ENCODE measurements at places on chromosomes 6 and 20. TPM values are rescaled to one million over a fixed set of nuclear protein-coding genes. Genes with fewer than 3 reads are reported as not detected.
A peak's percentile ranks its signal among the peaks of the same experiment; 100 is the strongest.

DNAH8 gene
- 0.69 TPM for total RNA-seq

RNF144B gene
- total RNA-seq, result 28.6 TPM

ZNF391 gene
- total RNA-seq, result 10.1 TPM

NTSR1 gene
- not detected for total RNA-seq

DNA sequence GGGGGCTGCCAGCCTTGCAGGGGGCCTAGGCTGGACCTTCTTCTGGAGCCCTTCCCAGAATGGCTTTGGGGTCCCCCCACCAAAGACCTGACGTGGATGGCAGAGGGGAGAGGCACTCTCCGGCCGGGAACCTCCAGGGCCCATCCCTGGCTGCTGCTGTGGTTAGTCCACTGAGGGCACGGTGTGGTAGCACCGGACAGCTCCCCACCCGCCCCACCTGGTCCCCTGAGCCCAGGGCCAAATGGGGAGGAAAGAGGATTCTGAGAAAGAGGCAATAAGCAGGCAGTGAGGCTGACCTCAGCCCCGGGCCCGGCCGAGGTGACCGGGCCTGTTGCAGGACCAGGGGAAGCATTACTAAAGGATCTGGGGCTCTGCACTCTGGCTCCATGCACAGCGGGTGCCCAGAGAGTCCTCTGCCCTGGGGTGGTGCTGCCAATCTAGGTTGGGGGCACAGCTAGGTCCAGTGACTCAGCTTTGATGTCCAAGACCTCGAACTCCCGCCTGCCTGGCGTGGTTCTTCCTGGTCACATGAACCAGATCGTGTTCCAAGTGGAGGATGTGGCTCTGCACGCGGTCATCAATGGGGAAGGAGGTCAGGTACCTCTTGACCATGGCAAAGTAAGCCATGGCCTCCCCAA is 2.2 kb downstream of the CENPB start:
- DNase-seq, result no peak
- peak overlapping the region; percentile 84 for H3K27ac ChIP-seq
- H3K4me3 ChIP-seq, result no peak overlapping the region
- H3K36me3 ChIP-seq, result no peaks in the 10 kb centered on the region
- H3K27me3 ChIP-seq, result no peaks in the 10 kb centered on the region

DNA sequence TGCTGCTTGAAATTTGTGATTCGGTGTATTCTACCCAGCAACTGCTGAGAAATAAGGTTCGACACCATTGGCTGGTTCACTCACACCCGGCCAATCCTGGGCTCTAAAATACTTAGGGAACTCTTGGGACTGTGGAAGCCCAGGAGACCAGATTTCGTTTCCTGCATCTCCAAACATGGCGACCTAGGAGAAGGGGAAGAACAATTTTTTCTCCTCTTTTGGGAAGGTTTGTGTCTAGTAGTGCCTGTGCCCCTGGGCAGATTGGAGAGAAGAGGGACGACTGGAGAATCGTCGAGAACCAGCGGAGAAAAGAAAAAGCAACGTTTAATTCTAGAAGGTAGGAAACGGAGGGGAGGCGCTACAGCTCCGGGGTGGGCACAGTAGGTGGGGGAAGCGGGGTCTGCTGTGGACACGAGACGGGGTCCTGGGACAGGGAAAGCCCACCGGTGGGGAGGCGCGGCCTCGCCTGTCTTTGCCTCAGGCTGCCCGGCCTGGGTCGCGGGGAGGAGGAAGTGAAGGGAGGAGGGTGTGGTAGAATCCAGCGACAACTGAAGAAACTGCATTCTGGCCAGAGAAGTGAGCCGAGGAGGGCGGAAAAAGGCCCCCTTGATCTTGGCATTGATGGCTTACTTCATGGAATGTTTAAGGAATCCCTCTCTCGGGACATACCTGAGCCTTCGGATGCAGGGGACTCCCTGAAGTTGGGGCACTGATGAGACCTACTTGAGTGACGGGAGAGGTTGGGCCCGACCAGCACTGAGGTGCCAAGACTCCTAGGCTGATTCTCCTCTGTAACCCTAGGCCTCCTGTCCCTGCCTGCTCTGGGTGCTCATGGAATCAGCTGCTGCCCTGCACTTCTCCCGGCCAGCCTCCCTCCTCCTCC is at the start of gene BTN2A1:
BTN2A1 (plus strand) TSS at position 150 of the 883 bp plus-strand sequence; CDS start at position 832, 682 bp downstream.
- H3K27ac ChIP-seq, result peak within 1 kb of the TSS; percentile 93
- no peaks in the 10 kb centered on the region for H3K36me3 ChIP-seq
- DNase-seq, result peak; percentile 86
- H3K4me1 ChIP-seq, result peaks cover 12% of the 10 kb centered on the region
- H3K27me3 ChIP-seq, result no peaks in the 10 kb centered on the region

GRCh38 chr20:40683221-40683893 is 5.7 kb downstream of the MAFB start:
- no peaks in the 10 kb centered on the region for H3K4me1 ChIP-seq
- no peaks in the 10 kb centered on the region for H3K27me3 ChIP-seq
- no peak overlapping the region for H3K4me3 ChIP-seq

GRCh38 chr20:50186151-50186885 is 4.3 kb upstream of the CEBPB start:
- no peaks in the 10 kb centered on the region for H3K27me3 ChIP-seq
- no peaks in the 10 kb centered on the region for H3K36me3 ChIP-seq
- H3K4me1 ChIP-seq, result peaks cover 4% of the 10 kb centered on the region

GRCh38 chr6:36698196-36698595 is 570 bp downstream of the RAB44 start:
- H3K27ac ChIP-seq, result no peak overlapping the region
- no peak for DNase-seq
- H3K36me3 ChIP-seq, result no peaks in the 10 kb centered on the region
- no peak overlapping the region for H3K4me3 ChIP-seq

- H3K27me3 ChIP-seq, result no peaks in the 10 kb centered on the region
- no peak overlapping the region for H3K4me3 ChIP-seq
- no peaks in the 10 kb centered on the region for H3K36me3 ChIP-seq
- peaks cover 20% of the 10 kb centered on the region for H3K4me1 ChIP-seq
- no peak for DNase-seq
Measured at GRCh38 chr20:49986049-49986448, 3.3 kb downstream of the SNAI1 start.

GRCh38 chr20:53742685-53743081 is 149.0 kb upstream of the ZNF217 start:
- no peak overlapping the region for H3K27ac ChIP-seq
- H3K4me3 ChIP-seq, result no peak overlapping the region
- no peaks in the 10 kb centered on the region for H3K36me3 ChIP-seq
- H3K27me3 ChIP-seq, result no peaks in the 10 kb centered on the region
- no peaks in the 10 kb centered on the region for H3K4me1 ChIP-seq

- H3K36me3 ChIP-seq, result no peaks in the 10 kb centered on the region
- no peak overlapping the region for H3K4me3 ChIP-seq
- H3K4me1 ChIP-seq, result no peaks in the 10 kb centered on the region
- H3K27me3 ChIP-seq, result no peaks in the 10 kb centered on the region
Measured at GRCh38 chr20:48603116-48603818, 224.5 kb downstream of the PREX1 start.

DNA sequence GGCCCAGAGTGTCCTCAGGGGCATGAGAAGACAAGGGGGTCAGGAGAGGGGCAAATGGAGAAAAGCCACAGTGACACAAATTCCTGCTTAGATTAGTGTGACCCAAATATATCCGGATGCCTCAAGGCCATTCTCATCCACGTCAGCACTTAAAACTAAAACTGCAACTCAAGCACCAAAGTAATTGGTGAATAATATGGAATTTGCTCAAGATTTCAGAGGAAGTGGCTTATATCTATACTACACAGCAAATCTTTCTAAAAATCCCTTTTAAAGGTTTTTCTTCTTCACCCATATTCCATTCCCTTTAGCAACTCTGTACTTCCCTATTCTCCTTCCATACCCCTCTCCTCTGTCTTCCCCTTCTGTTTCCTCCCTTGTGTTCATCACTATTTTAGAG is 15.2 kb downstream of the DEF6 start:
- peaks cover 3% of the 10 kb centered on the region for H3K4me1 ChIP-seq
- no peak overlapping the region for H3K4me3 ChIP-seq
- DNase-seq, result no peak

GRCh38 chr20:3307078-3307477 is 68.1 kb upstream of the SLC4A11 start:
- no peaks in the 10 kb centered on the region for H3K27me3 ChIP-seq
- H3K4me3 ChIP-seq, result no peak overlapping the region
- no peaks in the 10 kb centered on the region for H3K4me1 ChIP-seq
- H3K27ac ChIP-seq, result no peak overlapping the region
- no peaks in the 10 kb centered on the region for H3K36me3 ChIP-seq

DNA sequence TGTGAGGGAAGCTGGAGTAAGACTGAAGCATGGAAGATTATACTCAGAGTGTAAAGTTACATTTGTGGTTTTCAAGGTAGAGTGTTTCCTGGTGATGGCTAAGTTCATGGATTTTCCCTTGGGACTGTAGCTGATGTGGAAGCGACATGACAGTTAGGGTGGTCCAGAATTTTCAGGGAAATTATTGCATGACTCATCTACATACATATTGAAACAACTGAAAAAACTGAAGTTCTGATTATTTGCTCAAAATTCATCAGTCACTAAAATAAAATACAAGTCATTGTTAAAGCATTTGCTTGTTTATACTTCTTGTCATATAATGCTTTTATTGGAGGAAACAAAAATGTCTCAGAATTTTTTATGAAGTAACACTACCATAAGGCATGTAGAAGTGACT is 700.0 kb downstream of the RFPL4B start:
- no peak for DNase-seq
- no peak overlapping the region for H3K4me3 ChIP-seq
- H3K27me3 ChIP-seq, result no peaks in the 10 kb centered on the region
- no peak overlapping the region for H3K27ac ChIP-seq

- no peak overlapping the region for H3K27ac ChIP-seq
- no peaks in the 10 kb centered on the region for H3K4me1 ChIP-seq
- no peak for DNase-seq
- no peaks in the 10 kb centered on the region for H3K36me3 ChIP-seq
- H3K4me3 ChIP-seq, result no peak overlapping the region
Measured at GRCh38 chr6:37303891-37304503, 46.1 kb upstream of the TMEM217 start.

GRCh38 chr6:93017213-93017612 is 402.1 kb downstream of the EPHA7 start:
- H3K27me3 ChIP-seq, result no peaks in the 10 kb centered on the region
- H3K27ac ChIP-seq, result no peak overlapping the region
- H3K4me1 ChIP-seq, result no peaks in the 10 kb centered on the region
- DNase-seq, result no peak
- no peaks in the 10 kb centered on the region for H3K36me3 ChIP-seq

DNA sequence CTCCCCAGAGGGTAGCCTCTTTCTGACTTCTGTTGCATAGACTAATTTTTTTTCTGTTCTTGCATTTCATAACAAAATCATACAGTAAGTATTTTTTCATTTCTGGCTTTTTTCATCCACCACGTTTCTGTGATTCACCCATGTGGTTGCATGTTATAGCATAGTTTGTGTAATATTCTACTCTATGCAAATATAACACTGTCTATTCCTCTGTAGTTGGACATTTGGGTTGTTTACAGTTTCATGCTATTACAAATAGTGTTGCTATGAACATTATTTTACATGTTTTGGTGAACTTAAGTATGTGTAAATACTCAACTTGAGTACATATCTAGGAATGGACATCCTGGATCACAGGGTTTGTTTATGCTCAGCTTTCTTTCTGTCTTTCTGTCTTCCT is 187.2 kb upstream of the KCNG1 start:
- H3K27me3 ChIP-seq, result no peaks in the 10 kb centered on the region
- H3K4me1 ChIP-seq, result no peaks in the 10 kb centered on the region
- no peak for DNase-seq
- no peaks in the 10 kb centered on the region for H3K36me3 ChIP-seq

DNA sequence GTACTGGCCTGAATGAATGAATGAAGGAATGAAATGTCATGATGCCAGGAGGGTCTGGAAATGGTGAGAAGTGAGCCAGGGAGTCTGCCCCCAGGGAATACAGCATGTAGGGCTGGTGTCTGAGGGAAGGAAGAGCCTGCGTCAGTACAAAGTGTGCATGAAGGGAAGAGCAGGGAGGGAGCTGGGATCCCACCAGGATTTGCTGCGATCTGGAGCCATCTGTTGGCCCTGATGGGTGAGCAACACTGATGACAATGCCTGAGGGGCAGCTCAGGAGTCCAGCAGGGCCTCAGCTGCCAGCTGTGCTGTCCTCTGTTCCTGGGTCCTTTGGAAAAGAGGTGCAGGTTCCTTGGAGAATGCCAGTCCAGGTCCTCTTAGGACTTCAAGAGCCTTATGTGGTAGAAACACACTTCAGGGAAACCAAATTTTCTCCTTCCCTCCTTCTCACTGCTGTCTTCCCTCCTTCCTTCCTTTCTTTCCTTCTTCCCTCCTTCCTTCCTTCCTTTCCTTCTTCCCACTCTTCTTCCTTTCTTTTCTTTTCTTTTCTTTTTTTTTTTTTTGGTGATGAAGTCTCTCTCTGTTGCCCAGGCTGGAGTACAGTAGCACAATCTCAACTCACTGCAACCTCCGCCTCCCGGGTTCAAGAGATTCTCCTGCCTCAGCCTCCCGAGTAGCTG is 11.5 kb downstream of the BPI start:
- no peak overlapping the region for H3K27ac ChIP-seq
- no peak for DNase-seq
- no peaks in the 10 kb centered on the region for H3K36me3 ChIP-seq
- H3K27me3 ChIP-seq, result no peaks in the 10 kb centered on the region

GRCh38 chr6:73823046-73823735 is 127.2 kb downstream of the CD109 start:
- H3K27ac ChIP-seq, result no peak overlapping the region
- no peaks in the 10 kb centered on the region for H3K4me1 ChIP-seq
- DNase-seq, result no peak
- no peak overlapping the region for H3K4me3 ChIP-seq

GRCh38 chr20:63641792-63642523 is 11.3 kb downstream of the STMN3 start:
- H3K4me3 ChIP-seq, result peak overlapping the region; percentile 51
- H3K36me3 ChIP-seq, result no peaks in the 10 kb centered on the region
- peak; percentile 77 for DNase-seq
- no peaks in the 10 kb centered on the region for H3K27me3 ChIP-seq

DNA sequence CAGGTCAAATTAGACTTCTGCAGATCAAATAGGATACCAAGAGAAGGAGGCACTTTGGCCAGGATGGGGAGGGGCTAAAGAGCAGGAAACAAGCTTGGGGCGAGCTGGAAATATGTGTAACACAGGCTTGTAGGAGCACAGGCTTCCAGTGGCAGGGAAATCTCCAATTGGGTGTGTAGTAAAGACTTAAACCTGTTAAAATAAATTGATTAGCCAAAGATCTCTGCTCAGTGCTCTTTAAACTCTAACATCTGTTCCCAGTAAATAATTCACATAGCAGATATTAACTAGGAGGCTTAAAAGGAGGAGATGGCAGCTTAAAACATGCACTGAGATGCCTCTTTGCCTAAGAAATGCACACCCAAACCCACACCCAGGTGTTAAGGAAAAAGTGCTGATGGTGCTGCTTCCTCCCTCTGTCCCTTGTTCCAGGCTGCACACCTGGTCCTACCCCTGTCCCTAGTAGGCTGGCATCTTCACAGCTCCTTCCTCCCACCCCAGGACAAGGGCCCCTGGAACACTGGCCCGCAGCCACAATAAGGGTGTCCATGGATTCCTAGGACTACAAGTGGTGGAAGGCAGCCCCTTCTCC is 93.5 kb upstream of the MLN start:
- no peak overlapping the region for H3K4me3 ChIP-seq
- no peaks in the 10 kb centered on the region for H3K27me3 ChIP-seq
- peak overlapping the region; percentile 60 for H3K27ac ChIP-seq
- no peaks in the 10 kb centered on the region for H3K36me3 ChIP-seq
- DNase-seq, result no peak
